ENCODE measurements at places on chromosomes 5 and 9. TPM values are rescaled to one million over a fixed set of nuclear protein-coding genes. Genes with fewer than 3 reads are reported as not detected.

Gene IQGAP2
- total RNA-seq: 1.4 TPM

Gene TAF9
- total RNA-seq: 79.0 TPM

Gene SLC46A2
- total RNA-seq: not detected

Gene TLX3
- total RNA-seq: 161 TPM

Gene FOXI1
- total RNA-seq: not detected

Gene C9orf50
- 0.56 TPM for total RNA-seq

Gene GDNF
- total RNA-seq: 0.51 TPM

Gene OTULINL
- total RNA-seq: 14.4 TPM

Gene DCAF10
- total RNA-seq: 19.3 TPM

Gene ZNF879
- total RNA-seq: 5.7 TPM

Gene GABRB2
- not detected for total RNA-seq

Gene TNFSF8
- total RNA-seq: not detected

Gene INSYN2B
- total RNA-seq: not detected

Gene SLCO4C1
- total RNA-seq: 1.5 TPM

Gene PCDHA12
- 32.4 TPM for total RNA-seq

Gene SLC34A3
- not detected for total RNA-seq

- no peaks in the 10 kb centered on the region for H3K4me1 ChIP-seq
- no peak overlapping the region for H3K4me3 ChIP-seq
- peak; percentile 40 for DNase-seq
- H3K27me3 ChIP-seq: no peaks in the 10 kb centered on the region
Measured at GRCh38 chr9:97954550-97954989, 16.6 kb upstream of the HEMGN start.

DNA sequence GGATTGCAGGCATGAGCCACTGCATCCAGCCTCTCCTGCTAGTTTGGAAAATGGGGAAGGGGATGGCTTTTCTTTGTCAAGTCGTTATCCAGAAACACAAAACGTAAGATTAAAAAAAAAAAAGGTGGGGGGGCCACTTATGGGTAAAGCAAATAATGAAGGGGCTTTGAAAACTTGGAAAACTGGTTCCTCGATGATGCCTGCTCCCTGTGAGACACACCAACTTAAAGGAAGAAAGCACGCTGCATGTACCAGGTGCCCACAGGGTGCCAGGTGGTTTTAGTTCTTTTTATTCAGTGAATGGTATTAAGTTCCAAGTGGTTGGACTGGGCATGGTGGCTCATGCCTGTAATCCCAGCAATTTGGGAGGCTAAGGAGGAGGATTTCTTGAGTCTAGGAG lies 170.1 kb downstream of the GOLPH3 start:
- H3K4me3 ChIP-seq: no peak overlapping the region
- H3K27me3 ChIP-seq: peaks cover 16% of the 10 kb centered on the region
- H3K27ac ChIP-seq: no peak overlapping the region
- peaks cover 9% of the 10 kb centered on the region for H3K36me3 ChIP-seq

- H3K27me3 ChIP-seq: peaks cover 5% of the 10 kb centered on the region
- H3K4me3 ChIP-seq: no peak overlapping the region
- no peak for DNase-seq
- no peak overlapping the region for H3K27ac ChIP-seq
Measured at GRCh38 chr9:137943655-137944054, 66.1 kb downstream of the CACNA1B start.

DNA sequence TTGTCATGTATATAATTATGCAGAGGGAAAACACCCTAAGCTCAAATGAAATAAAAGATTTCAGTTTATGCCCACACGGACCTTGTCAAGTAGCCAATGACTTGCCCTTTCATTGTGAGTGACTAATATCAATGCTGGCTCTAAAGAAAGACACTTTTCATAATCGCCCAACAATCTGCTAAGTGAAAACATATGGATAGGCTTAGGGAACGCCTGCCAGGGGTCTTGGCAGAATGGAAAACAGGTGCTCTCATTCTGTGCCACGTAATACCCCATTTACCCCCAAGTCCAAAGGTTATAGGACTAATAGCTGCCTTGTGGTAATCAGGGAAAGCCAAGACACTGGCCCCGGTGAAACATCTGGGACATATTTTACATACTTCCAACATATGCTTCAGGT lies 157.7 kb downstream of the SLF1 start:
- no peaks in the 10 kb centered on the region for H3K27me3 ChIP-seq
- H3K36me3 ChIP-seq: no peaks in the 10 kb centered on the region
- no peak overlapping the region for H3K4me3 ChIP-seq
- DNase-seq: no peak
- no peak overlapping the region for H3K27ac ChIP-seq

- DNase-seq: no peak
- H3K27me3 ChIP-seq: no peaks in the 10 kb centered on the region
- H3K4me1 ChIP-seq: no peaks in the 10 kb centered on the region
Measured at GRCh38 chr9:3865141-3865772, 339.5 kb upstream of the RFX3 start.

GRCh38 chr5:149518620-149519019 lies 32.6 kb downstream of the CSNK1A1 start:
- no peaks in the 10 kb centered on the region for H3K27me3 ChIP-seq
- peaks cover 14% of the 10 kb centered on the region for H3K4me1 ChIP-seq
- no peak overlapping the region for H3K27ac ChIP-seq
- no peak overlapping the region for H3K4me3 ChIP-seq
- no peak for DNase-seq

GRCh38 chr5:124730381-124730780 lies 16.1 kb downstream of the ZNF608 start:
- no peaks in the 10 kb centered on the region for H3K36me3 ChIP-seq
- H3K27me3 ChIP-seq: peaks cover 6% of the 10 kb centered on the region
- peak overlapping the region; percentile 39 for H3K27ac ChIP-seq
- H3K4me3 ChIP-seq: no peak overlapping the region

DNA sequence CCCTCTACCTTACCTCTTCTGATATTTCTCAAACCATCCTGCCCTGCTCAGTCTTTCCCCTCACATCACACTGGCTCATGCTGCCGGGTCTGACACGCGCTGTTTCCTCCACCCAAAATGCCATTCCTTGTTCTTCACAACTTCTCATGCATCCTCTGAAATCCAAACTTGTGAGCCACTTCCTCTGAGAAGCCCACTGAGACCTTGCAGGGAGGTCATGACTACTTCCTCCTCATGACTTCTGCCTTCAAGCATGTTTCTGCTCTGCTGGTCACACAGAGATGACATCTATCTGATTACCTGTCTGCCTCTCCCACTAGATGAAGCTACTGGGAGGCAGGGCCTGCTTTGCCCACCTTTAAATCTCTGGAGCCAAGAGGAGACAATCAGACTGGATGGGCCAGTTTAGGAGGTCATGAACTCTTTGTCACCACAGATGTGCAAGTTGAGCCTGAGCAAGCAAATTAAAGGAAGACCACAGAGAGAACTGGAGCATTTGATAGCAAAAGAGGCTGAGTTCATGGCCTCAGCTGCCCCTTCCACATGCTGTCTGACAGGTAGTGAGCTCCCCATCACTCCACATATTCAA lies 119.8 kb upstream of the TBC1D2 start:
- peak overlapping the region; percentile 28 for H3K27ac ChIP-seq
- peaks cover 17% of the 10 kb centered on the region for H3K36me3 ChIP-seq
- H3K4me1 ChIP-seq: peaks cover 14% of the 10 kb centered on the region
- no peak for DNase-seq
- no peak overlapping the region for H3K4me3 ChIP-seq

- H3K27me3 ChIP-seq: peaks cover 3% of the 10 kb centered on the region
- H3K27ac ChIP-seq: no peak overlapping the region
- no peak for DNase-seq
- H3K36me3 ChIP-seq: no peaks in the 10 kb centered on the region
- H3K4me3 ChIP-seq: no peak overlapping the region
- peaks cover 11% of the 10 kb centered on the region for H3K4me1 ChIP-seq
Measured at GRCh38 chr5:11390291-11390767, 513.9 kb downstream of the CTNND2 start.

- H3K4me3 ChIP-seq: peak overlapping the region; percentile 96
- H3K27me3 ChIP-seq: peaks cover 46% of the 10 kb centered on the region
- H3K27ac ChIP-seq: peak overlapping the region; percentile 88
- H3K4me1 ChIP-seq: peaks cover 8% of the 10 kb centered on the region
- peaks cover 8% of the 10 kb centered on the region for H3K36me3 ChIP-seq
Measured at GRCh38 chr5:181187500-181188213, 17.3 kb downstream of the TRIM7 start.

DNA sequence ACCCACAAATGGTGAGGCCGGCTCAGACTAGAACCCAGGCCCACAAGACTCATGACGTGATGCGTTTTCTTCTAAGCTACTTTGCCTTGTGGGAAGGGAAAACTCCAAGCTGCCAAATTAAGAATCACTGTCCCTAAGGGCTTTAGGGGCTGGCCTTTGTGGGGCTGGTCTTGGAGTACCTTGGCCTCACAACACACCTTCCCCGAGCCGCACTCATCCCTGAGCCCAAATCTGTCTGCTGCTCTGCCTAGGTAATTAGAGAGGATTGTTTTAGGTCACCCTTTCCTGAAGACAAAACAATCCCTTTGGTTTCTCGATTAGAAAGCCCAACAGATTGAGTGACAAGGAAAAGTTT lies 137.3 kb downstream of the SEMA6A start:
- H3K36me3 ChIP-seq: no peaks in the 10 kb centered on the region
- no peak overlapping the region for H3K27ac ChIP-seq
- H3K4me3 ChIP-seq: no peak overlapping the region
- H3K4me1 ChIP-seq: peaks cover 62% of the 10 kb centered on the region

- no peak for DNase-seq
- H3K27me3 ChIP-seq: peaks cover 4% of the 10 kb centered on the region
- H3K4me1 ChIP-seq: peaks cover 27% of the 10 kb centered on the region
Measured at GRCh38 chr9:83382421-83382820, 155.8 kb downstream of the FRMD3 start.

- peaks cover 2% of the 10 kb centered on the region for H3K4me1 ChIP-seq
- no peak overlapping the region for H3K27ac ChIP-seq
- no peak for DNase-seq
- no peaks in the 10 kb centered on the region for H3K36me3 ChIP-seq
- H3K27me3 ChIP-seq: no peaks in the 10 kb centered on the region
Measured at GRCh38 chr5:27312291-27312893, 274.0 kb upstream of the CDH9 start.

DNA sequence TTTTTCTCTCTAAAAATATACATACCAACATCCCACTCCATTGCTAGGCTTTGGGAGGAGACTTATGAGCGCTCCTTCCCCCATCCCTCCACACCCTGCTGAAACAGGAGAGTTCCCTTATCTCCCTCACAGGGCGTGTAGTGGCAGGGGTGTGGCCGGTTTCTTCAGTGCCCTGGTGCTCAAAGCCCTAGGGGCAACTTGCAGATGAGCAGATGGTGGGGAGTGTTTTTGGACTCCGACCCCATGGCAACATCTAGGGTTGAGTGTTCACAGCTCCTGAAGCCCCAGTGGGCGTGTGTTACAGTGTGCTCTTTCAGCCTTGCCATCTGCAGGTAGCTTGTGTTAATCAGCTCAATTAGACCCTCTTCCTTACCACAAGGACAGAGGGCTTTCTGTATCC lies 409.5 kb downstream of the MAT2B start:
- H3K27ac ChIP-seq: peak overlapping the region; percentile 97
- H3K4me1 ChIP-seq: peaks cover 45% of the 10 kb centered on the region
- H3K36me3 ChIP-seq: peaks cover 17% of the 10 kb centered on the region
- peaks cover 7% of the 10 kb centered on the region for H3K27me3 ChIP-seq
- DNase-seq: peak; percentile 77
- peak overlapping the region; percentile 63 for H3K4me3 ChIP-seq

DNA sequence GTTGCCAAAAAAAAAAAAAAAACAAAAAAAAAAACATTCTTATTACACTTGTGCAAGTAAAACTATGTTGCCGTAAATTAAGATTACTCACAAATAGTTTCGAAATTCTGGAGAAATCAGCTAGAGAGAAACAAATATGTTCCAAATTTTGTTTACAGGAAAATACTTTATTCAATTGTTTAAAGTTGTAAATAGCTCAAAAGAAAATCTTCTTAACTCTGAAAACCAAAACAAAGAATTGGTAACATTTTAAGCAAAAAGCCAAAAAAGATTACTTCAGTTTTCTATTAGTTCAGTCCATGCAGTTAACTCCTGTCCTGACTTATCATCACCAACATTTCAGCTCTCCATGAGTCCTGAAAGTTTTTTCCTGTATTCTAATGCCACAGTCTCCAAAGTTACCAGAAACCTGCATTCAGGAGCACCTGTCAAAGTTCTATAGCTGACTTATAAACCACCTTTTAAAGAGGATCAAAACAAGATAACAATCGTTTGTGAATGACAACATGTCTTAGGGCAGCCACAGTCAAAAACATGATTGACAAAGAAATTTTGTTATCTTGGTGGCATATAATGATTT lies 194.1 kb downstream of the RANBP17 start:
- H3K27me3 ChIP-seq: no peaks in the 10 kb centered on the region
- H3K27ac ChIP-seq: no peak overlapping the region
- no peak for DNase-seq
- H3K4me1 ChIP-seq: no peaks in the 10 kb centered on the region

DNA sequence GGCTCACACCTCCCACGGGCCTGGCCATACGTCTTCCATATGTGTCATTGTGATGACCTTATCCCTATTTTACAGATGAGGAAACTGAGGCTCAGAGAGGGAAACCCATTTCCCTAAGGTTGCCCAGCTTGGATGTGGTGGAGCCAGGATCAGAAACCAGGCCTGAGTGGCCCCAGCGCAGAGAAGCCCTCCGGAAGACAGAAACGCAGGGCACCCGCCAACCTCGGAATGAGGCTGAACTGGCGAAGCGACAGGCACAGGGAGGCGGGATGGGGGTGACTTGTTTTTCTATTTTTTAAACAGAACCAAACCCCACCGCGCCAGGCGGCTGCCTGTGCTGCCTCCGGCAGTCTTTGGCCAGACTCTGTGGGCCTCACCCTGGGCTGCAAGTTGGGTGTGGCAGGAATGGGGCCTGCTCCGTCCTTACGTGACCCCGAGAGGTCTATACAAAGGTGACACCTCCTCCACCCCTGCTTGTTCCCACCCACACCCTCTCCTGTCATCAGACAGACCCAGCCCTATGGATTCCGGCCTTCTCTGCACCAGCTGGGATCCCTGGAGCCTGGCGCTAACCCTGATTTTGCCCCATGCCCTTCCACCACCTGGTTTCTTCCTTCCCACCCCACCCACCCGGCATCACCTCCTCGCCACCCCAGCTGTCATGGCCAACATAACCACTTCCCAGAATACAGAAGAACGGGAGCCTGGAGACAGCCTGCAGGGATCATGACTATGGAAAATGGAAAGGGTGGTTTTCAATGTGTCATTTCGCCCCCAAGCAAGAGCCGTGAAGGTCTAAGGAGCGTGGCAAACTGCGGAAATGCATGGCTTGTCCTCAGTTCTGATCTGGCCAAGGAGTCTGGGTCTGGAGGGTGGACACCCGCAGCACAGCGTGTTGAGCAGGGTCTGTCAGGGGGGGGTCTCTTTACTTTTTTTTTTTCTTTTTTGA lies 23.6 kb downstream of the PLPP7 start:
- H3K27ac ChIP-seq: peak overlapping the region; percentile 12
- H3K36me3 ChIP-seq: no peaks in the 10 kb centered on the region
- H3K27me3 ChIP-seq: peaks cover 3% of the 10 kb centered on the region
- DNase-seq: no peak
- H3K4me1 ChIP-seq: peaks cover 3% of the 10 kb centered on the region
